ENCODE measurements at places on chromosomes 6 and 20.
A peak's percentile ranks its signal among the peaks of the same experiment; 100 is the strongest.

- no peak for DNase-seq
These were observed 26.2 kb downstream of the RRAGD start for GRCh38 chr6:89385846-89386245.

GRCh38 chr20:4086771-4087687, 71.7 kb upstream of the RNF24 start:
- DNase-seq = peak; percentile 25

DNA sequence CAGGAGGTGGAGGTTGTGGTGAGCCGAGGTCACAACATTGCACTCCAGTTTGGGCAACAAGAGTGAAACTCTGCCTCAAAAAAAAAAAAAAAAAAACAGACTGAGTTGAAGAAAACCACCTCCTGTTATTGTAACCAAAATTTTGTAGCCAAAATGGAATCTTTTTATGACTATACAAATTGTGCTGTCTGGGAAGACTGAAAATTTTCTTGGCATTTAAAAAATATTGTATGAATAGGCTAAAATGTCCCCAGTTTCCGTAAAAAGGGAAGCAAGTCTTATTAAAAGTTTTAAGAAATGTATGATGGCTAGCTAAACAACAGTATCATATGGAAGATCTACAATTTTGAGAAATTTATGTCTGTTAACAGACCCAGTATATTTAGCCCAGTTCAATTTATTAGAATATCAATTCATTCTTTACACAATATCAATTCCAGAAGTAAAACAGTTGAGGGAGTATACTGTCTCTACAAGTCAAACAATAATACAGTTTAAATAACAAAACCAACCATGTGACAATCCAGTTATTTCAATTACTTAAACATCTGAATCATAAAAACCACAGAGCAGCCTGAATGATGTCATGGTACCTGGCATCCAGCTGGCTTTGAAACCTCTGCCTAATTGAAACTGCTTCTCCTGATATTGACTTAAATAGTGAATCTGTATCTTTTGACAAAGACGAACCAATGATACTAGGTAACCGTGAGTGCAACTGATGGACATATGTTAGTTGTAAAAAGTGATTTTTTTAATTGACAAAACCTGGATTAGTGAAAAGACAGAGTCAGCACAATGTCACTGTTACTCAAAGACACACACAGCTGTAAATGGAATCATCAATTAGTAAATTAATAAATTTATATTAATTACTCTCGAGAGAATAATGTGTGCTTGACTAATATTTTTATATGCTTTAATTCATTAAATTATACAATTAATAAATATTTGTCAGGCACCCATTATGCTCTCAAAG, 166.6 kb upstream of the MARCKS start:
- no peak for DNase-seq

DNA sequence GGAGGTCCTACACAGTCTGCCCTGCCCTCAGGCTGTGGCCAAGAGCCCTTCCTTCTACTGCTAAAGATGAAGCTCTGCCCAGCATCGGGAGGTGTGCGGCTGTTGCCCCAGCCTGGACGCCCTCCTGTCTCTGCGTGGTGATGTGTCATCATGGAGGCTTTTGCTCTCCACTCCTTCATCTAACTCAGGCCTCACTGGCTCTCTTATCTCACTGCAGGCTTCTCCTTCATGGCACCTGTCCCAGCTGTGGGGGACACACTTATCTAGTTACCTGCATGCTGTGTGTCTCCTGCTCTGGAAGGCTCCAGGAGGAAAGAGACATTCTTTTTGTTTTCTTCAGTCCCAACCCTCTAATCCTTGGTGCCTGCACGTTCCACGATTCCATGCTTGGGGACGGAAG, 89.1 kb downstream of the PSMG4 start:
- DNase-seq = no peak

DNA sequence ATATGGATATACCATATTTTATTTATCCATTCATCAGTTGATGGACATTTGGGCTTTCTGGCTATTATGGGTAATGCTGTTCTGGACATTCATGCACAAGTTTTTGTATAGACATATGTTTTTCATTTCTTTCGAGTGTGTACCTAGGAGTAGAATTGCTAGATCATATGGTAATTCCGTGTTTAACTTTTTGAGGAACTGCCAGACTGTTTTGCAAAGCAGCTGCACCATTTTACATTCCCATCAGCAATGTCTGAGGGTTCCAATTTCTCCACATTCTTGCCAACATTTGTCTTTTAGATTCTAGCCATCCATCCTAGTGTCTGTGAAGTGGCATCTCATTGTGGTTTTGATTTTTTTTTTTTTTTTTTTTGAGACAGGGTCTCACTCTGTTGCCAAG, 20.8 kb downstream of the SRC start:
- no peak for DNase-seq

GRCh38 chr6:88785478-88785877, 177.9 kb downstream of the RNGTT start:
- no peak for DNase-seq

DNA sequence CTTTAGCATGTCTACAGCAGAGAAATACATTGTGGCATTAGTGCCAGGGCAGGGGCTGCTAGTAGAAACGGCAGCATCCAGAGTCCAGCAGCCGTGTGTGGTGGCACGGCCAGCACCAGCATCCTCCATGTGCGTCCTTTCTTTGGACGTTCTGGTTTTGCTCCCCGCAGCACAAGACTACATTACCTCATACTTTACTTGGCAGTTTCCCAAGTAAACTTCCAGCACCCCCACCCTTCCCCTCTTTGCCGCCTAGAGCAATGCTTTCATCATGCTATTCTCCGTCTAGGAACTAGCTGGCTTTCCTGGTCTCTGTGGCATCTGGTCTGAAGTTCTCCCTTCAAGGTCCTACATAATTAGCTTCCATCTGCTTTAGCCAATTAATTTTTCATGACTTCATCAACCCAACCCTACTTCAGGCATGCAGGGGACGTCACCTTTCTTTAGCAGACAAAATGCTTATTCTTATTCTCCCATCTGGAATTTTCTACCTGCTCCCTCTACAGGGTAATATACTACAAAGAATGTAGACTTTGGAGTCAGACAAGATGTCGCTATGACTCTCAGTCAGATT, 67.6 kb downstream of the BLOC1S5 start:
- no peak for DNase-seq

- DNase-seq = peak; percentile 79
These were observed 12.2 kb upstream of the KCNK15 start for GRCh38 chr20:44733341-44734069.

- no peak for DNase-seq
These were observed 530.5 kb upstream of the PTCHD4 start for GRCh38 chr6:48641544-48641943.

DNA sequence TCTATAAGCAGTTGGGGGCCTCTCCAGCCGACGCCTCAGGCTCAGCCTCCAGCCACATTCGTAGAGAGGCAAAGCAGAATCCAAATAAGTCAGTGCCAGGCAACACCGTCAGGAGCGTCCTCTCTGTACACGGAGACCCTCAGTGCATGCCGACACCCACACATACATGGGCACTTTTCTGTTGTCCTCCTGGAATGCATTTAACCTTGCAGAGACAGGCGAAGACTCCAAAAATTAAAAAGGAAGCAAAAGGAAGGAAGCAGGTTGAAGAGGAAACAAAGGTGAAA, 325.9 kb downstream of the TAF4 start:
- DNase-seq = no peak

GRCh38 chr20:19658137-19658536, 99.9 kb upstream of the RIN2 start:
- peak; percentile 73 for DNase-seq

DNA sequence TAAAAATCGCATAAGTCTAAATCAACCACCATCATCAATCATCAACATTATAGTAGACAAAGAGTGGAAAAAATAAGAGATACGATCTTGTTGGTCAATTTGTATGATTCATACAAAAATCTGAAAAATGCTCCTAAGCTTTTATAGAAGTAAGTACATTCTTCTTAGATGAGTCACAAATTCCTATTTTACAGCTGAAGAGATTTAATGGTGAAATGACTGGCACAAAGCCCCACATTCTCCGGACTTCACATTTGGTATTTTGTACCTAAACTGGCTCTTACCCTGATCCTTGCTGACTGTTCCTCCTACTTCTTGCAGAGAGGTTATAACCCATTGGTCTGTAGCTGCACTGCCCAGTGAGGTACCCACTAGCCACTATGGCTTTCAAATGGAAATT, 29.9 kb upstream of the PREP start:
- no peak for DNase-seq

DNA sequence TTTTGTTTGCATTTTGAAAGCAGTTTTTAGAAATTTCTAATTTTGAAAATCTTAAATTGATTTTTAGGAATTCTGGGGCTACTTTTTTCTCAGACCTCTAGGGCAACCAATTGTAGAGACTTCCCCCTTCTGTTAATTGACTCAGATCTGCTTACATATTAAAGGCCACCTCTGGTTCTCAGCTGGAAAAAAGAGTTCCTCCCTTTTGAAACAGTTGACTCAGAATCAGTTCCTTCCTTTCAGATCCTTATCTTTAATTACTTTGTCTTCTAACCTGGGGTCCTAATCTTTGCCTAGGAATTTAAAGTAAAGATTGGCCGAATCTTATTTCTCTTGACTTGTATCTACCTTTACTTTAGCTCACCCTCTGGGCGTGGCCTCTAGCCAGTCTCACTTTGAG, 146.8 kb downstream of the LAMA2 start:
- DNase-seq = no peak

DNA sequence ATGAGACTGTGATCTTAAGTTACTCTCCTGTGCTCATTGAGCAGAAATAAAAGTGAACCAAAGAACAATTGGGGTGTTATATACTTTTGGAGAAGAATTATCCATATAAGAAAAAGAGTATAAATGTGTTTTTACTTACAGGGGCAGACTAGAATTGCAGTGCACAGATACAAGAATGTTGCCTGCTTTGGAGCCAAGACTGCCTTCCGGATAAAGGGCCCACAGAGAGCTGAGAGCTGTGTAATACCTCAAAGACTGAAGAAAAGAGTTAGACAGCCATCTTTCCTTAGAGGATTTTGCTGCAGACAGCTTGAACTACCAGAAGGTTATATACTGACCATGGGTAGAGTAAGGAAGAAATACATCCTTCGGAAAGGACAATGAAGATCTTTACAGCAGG, 1235.5 kb upstream of the CITED2 start:
- DNase-seq = no peak

- no peak for DNase-seq
These were observed 778 bp downstream of the MCCD1 start for GRCh38 chr6:31529329-31530150.
